Naive thymus-derived CD8-positive, alpha-beta T cell (primary cell): ENCODE measurements at places on chromosomes 5 and 9.

DNA sequence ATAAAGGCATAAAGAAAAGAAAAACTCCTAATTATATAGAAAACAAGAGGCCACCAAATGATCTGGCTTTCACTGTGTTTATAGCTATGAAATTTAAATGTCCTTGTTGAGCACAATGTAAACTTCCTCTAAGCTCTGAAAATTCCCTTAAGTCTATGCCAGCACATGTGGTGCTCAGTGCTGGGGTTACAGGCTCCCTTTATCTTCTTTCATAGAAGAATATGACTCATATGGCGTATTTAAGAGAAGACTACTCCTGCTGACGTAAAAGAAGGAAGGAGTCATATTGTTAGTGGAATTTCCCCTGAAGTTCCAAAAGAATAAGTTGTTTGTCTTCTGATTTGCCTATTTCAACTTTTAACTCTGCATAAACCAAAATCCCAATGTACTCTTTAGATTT lies 30.4 kb downstream of the RNF145 start:
- no peak for DNase-seq

- DNase-seq: no peak
Observed at GRCh38 chr9:82543726-82544125, 519.2 kb downstream of the RASEF start.

GRCh38 chr9:127598839-127599549 lies 13.1 kb upstream of the STXBP1 start:
- no peak for DNase-seq

- no peak for DNase-seq
Observed at GRCh38 chr5:39301406-39301805, 62.9 kb downstream of the C9 start.

- DNase-seq: no peak
Observed at GRCh38 chr9:114252394-114252793, 70.5 kb upstream of the ORM1 start.

- DNase-seq: no peak
Observed at GRCh38 chr9:33498387-33498786, 24.7 kb upstream of the NOL6 start.

DNA sequence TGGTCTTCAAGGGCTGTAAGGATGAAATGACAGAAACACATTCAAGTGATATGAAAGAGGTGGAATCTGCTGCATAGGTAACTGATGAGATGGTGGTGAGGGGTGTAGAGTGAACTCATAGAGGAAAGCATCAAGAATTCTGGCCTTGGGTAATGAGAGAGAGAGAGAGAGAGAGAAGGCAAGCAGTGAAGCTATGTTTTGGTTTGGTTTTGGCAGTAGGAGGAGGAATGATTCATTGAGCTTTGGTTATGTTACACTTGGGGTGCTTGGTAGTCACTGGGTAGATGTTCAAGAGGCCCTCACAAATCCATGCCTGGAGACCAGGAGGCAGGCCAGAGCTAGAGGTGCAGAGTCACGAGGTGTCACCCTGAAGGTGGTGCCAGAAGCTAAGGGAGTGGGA lies 89.5 kb downstream of the EGFLAM start:
- DNase-seq: no peak

GRCh38 chr5:8491254-8491653 lies 622.3 kb downstream of the MTRR start:
- no peak for DNase-seq

DNA sequence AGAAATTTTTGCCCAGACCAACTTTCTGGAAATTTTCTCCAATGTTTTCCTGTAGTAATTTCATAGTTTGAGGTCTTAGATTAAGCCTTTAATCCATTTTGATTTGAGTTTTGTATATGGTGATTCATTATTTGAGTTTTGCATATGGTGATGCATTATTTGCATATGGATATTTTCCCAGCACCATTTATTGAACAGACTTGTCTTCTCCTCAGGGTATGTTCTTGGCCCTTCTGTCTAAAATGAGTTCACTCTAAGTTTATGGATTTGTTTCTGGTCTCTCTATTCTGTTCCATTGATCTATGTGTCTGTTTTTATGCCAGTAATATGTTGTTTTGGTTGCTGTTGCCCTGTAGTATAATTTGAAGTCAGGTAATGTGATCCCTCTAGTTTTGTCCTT lies 139.3 kb downstream of the SLC25A46 start:
- DNase-seq: no peak

DNA sequence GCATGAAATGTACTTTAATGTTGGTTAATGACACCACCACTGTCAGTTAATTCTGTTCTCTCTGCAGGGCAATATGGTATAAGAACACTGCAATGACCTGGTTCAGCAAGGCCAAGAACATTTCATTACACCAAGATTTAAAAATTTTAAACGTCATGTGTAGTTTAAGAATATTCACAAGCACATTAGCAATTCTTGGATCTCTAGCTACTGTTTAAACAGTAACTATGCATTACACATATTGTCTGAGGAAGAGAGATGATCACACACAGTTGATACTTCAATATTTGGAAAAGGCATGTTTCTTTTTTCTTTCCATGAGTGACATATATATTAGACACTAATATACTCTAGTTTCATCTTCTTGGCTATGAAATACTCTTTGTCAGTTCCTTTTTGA lies 143.0 kb downstream of the ADAMTS12 start:
- DNase-seq: no peak

DNA sequence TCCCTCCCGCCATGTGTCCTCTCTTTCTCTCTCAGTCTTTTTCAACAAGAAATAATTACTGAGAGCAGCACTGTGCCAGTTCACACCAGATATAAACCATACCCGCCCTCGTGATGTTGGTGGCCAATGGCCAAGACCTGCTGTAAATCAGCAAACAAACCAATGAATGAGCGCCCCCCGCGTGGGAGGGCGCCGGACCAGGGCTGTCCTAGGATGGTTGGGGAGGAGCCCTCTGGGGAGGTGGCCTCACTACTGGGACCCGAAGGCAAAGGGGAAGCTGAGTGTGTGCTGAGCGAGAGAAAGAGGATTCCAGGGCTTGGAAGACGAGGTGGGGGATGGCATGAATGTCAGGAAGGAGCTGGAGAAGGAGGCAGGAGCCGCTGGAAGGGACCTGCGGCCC lies 51.2 kb upstream of the BARHL1 start:
- DNase-seq: no peak

- no peak for DNase-seq
Observed at GRCh38 chr5:99973779-99974178, 561.4 kb upstream of the FAM174A start.

GRCh38 chr9:70420441-70421271 lies 6.2 kb upstream of the KLF9 start:
- no peak for DNase-seq

DNA sequence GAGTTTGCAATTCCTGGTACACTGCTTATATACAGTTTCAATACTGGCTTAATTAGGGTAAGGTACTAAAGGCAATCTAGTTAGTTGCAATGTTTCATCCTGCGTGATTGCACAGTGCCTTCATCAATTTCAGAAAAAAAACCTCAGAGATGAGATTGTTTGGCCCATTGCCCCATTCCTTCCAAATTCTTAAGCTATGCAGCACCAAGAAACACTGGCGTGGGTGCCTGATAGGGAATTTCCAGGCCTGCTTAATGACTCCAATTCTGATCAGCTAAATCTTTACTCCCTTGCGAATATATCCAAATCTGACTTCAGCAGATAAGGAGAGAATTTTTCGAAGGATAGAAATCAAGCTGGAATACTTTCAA lies 35.9 kb upstream of the GAS1 start:
- no peak for DNase-seq

DNA sequence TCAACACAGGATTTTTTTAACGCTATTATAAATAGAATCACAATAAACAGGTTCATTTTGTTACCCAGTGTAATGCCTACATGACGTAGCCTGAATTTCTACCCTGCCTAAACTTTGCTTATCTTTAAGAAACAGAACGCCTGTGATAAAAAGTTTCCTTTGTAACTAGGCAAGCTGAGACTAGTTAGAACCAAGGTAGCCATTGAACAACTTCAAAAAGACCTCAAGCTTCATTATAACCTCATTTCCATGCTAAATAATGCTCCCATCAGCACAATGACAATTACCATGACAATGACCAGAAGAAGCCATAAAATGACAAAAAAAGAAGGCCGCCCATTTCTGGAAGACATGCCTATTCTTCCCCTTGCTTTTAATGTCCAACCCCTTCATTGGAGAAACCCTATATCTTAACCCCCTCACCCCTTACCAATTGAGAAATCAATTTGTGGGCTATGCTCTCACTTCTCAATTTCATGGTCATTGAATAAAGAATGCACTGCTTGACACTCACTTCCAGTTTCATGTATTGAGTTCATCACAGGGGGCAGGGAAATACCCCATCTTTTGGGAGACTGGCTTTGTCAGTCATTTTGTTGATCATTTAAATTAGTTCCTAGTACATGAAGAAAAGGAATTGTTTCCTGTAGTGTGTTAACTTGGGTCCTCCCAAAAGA lies 276.8 kb downstream of the MCTP1 start:
- no peak for DNase-seq

DNA sequence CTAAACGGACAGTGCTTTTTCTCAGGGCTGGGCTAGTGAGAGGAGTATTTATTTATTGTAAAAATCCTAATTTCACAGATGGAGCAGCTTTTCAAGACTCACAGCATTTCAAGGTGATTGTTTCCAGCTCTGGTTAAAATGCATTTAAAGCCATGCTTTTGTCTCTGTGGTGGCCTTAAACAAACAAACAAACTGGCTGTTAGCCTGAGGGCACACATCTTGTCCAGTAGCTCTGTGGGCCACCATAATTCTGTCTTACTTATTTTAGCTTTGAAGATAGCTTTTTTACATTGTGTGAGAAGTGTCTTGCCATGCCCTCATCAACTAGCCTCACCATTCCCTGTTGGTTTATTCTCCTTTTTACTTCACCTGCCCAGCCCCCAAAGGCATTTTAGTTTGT lies 218.2 kb downstream of the PSAT1 start:
- no peak for DNase-seq

GRCh38 chr5:53568871-53569270 lies 8.4 kb downstream of the NDUFS4 start:
- no peak for DNase-seq

GRCh38 chr5:123104607-123105006 lies 15.6 kb downstream of the PRDM6 start:
- DNase-seq: no peak

- no peak for DNase-seq
Observed at GRCh38 chr5:22846693-22847092, 6.5 kb downstream of the CDH12 start.

- DNase-seq: no peak
Observed at GRCh38 chr9:37178742-37179141, 58.4 kb downstream of the ZCCHC7 start.
